ENCODE measurements at places on chromosomes 3 and 15. TPM values are rescaled to one million over a fixed set of nuclear protein-coding genes. Genes with fewer than 3 reads are reported as not detected.

Gene PIGX
- 46.9 TPM for polyA plus RNA-seq

Gene PIERCE2
- polyA plus RNA-seq: 4.5 TPM

Gene LIPH
- polyA plus RNA-seq: 0.15 TPM

Gene TMEM207
- not detected for polyA plus RNA-seq

Gene TMEM212
- polyA plus RNA-seq: 0.57 TPM

Gene MYEF2
- polyA plus RNA-seq: 148 TPM

Gene PPP2R3A
- 13.1 TPM for polyA plus RNA-seq

Gene GOLGA8Q
- 0.87 TPM for polyA plus RNA-seq

Gene ZCWPW2
- 1.5 TPM for polyA plus RNA-seq

Gene NEK10
- polyA plus RNA-seq: 8.7 TPM

Gene CAMK2N2
- 203 TPM for polyA plus RNA-seq

Gene ZNF148
- 18.1 TPM for polyA plus RNA-seq

Gene ACAN
- polyA plus RNA-seq: 18.5 TPM

Gene FOXB1
- polyA plus RNA-seq: 13.5 TPM

Gene GNAT1
- 0.72 TPM for polyA plus RNA-seq

Gene CATSPER2
- 7.5 TPM for polyA plus RNA-seq

Gene TLR9
- not detected for polyA plus RNA-seq

Gene RHCG
- 2.5 TPM for polyA plus RNA-seq

Gene OR5H6
- not detected for polyA plus RNA-seq

Gene ZNF385D
- 33.7 TPM for polyA plus RNA-seq

Gene LRRC31
- polyA plus RNA-seq: not detected

Gene OR4F15
- polyA plus RNA-seq: not detected

Gene DPPA4
- polyA plus RNA-seq: 17.8 TPM

Gene SAMD7
- not detected for polyA plus RNA-seq

Gene A4GNT
- 0.33 TPM for polyA plus RNA-seq

Gene SH2D7
- polyA plus RNA-seq: 1.9 TPM

Gene MUC13
- polyA plus RNA-seq: not detected

Gene CCDC80
- 98.5 TPM for polyA plus RNA-seq

Gene GUCA1C
- not detected for polyA plus RNA-seq

Gene LARP6
- polyA plus RNA-seq: 45.8 TPM

Gene ATP10A
- polyA plus RNA-seq: 3.6 TPM

Gene OR4M2
- not detected for polyA plus RNA-seq

Gene BNC1
- 0.15 TPM for polyA plus RNA-seq

Gene SMCO1
- polyA plus RNA-seq: not detected

Gene GNB4
- 80.9 TPM for polyA plus RNA-seq

Gene UBA3
- 83.9 TPM for polyA plus RNA-seq

Gene CCDC33
- 2.3 TPM for polyA plus RNA-seq

Gene TPRG1
- polyA plus RNA-seq: 0.52 TPM

Gene FGF12
- 94.5 TPM for polyA plus RNA-seq

Gene NR2F2
- 91.0 TPM for polyA plus RNA-seq

Gene UBA5
- polyA plus RNA-seq: 79.2 TPM

Gene GOLGA6D
- polyA plus RNA-seq: 0.16 TPM

Gene CHL1
- polyA plus RNA-seq: 110 TPM

Gene COMMD2
- 61.1 TPM for polyA plus RNA-seq

Gene STT3B
- polyA plus RNA-seq: 93.7 TPM

Gene HTD2
- 12.5 TPM for polyA plus RNA-seq

Gene MORC1
- 0.08 TPM for polyA plus RNA-seq

Gene PLA2G4D
- 0.26 TPM for polyA plus RNA-seq

Gene ABHD5
- 28.8 TPM for polyA plus RNA-seq

Gene ALCAM
- polyA plus RNA-seq: 164 TPM

Gene EXOG
- 24.5 TPM for polyA plus RNA-seq

Gene CYP1A2
- not detected for polyA plus RNA-seq

Gene XCR1
- not detected for polyA plus RNA-seq
